Umbilical cord (tissue), 2 donors: ENCODE measurements at places on chromosomes 4 and X. TPM values are rescaled to one million over a fixed set of nuclear protein-coding genes. Genes with fewer than 3 reads are reported as not detected.

FTSJ1 gene
- 27.7 TPM for total RNA-seq

SPARCL1 gene
- 113 TPM for total RNA-seq

TRIM60 gene
- total RNA-seq: 2.2 TPM

NPY1R gene
- 0.72 TPM for total RNA-seq

STBD1 gene
- 29.1 TPM for total RNA-seq

SPANXN2 gene
- total RNA-seq: not detected

VCX gene
- not detected for total RNA-seq

TSPAN6 gene
- 38.3 TPM for total RNA-seq

GRCh38 chr4:25065932-25066590, 35.3 kb upstream of the LGI2 start:
- DNase-seq: no peak

- no peak for DNase-seq
Measured at GRCh38 chr4:164304861-164305260, 449.1 kb upstream of the SMIM31 start.

DNA sequence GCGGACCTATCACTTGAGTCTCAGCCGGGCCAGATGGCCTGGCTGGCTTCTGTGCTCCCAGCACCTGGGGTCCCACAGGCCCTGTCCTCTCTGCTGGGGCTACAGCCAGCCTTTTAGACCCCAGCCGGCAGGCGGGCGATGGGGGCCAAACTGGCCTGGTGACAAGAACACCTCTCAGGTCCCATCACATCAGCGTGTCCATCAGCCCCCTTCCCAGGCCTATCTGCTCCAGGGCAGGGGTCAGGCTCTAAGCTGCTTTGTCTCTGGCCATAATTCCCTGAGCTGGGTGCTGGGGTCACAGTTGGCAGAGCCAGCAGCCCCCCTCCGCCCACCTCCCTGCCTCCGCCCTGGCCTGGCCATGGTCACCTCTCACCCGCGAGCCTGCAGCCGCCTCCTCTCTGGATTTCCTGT, 77.7 kb downstream of the PPP2R2C start:
- DNase-seq: no peak

- DNase-seq: no peak
Measured at GRCh38 chr4:41029098-41029497, 185.2 kb downstream of the APBB2 start.

- DNase-seq: no peak
Measured at GRCh38 chr4:33071535-33071934, 2351.4 kb downstream of the PCDH7 start.

- DNase-seq: no peak
Measured at GRCh38 chrX:10117301-10117700, 39.5 kb upstream of the CLCN4 start.

DNA sequence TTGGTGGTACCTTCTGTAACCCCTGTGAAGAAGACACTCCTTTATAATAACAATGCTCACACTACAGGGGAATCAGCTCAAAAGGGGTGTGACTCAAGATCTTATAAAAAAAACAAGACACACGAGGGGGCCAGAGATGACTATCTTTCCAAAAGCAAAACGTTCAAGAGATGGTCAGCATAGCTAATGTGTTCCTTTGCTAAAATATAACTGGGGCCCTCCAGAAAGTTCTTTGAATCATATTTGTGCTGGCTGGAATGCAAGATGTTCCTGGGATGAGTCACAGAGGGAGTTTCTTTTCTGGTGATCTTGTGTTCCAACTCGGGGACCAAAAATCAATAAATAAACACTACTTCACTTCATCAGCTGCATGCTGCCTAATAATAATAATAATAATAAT, 46.5 kb downstream of the RAI2 start:
- DNase-seq: peak; percentile 38

DNA sequence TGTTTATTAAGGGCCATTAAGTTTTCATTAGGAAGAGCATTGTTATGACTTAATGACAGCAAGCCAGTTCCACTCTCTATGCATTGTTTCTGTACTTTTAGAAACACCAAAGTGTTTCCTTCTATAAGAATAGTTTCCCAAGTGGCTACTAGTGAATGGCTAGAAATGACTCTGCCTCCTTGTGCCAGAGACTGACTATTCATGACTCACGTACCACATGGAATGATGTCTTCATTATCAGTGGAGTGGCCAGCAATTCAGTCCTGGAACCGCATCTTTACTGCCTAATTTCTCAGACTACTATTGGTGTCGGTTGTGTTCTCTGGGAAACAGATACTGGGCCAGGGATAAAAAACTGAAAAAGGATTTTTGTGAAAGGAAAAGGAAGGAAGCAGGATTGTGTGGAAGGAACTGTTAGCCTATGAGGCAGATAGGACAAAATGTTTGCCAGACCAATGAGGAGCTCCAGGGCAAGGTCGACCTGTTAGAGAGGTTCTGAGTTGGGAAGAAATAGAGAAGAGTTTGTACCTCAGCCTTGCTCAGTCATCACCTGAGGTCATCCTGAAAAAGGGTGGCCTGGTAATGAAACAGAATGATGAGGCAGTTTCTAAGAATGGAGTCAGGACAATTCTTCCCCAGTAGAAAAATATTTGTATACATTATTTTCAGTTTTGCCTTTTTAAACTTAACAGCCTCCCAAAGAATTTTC, 218.6 kb downstream of the SPCS3 start:
- no peak for DNase-seq

- no peak for DNase-seq
Measured at GRCh38 chr4:19947349-19947748, 304.4 kb upstream of the SLIT2 start.

GRCh38 chr4:98845960-98846359, 83.0 kb downstream of the EIF4E start:
- no peak for DNase-seq

DNA sequence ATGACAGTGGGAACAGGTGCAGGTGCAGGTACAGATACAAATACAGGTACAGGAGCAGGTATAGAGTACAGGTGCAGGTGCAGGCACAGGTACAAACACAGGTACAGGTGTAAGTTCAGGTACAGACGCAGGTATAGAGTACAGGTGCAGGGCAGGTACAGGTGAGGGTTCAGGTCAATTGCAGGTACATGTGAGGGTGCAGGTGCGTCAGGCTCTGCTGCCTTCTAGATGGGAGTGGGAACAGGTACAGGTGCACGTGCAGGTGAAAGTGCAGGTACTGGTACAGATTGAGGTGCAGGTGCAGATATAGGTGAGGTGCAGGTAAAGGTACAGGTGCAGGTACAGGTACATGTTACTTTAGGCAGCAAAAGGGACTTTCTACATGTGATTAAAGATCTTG, 85.7 kb downstream of the CRLF2 start:
- no peak for DNase-seq

DNA sequence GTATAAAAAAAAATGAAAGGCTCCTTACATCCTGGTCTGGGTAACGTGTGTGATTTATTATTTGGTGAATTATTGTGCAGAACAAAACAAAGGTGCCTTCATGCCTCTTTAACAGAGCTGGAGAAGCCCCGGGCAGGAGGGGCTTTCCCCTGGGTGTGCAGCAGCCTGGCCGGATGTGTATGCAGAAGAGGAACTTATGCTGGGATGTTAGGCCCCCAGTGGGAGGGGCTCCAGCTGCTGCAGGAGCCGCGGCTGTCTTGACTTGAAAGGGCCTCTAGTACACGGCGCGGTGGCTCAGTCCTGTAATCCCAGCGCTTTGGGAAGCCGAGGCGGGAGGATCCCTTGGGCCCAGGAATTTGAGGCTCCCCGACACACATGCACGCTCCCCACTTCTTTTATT, 16.0 kb downstream of the CCNQ start:
- peak; percentile 80 for DNase-seq

- DNase-seq: no peak
Measured at GRCh38 chrX:110491846-110492620, 133.4 kb downstream of the RTL9 start.

- no peak for DNase-seq
Measured at GRCh38 chrX:140475025-140475424, 29.8 kb downstream of the SOX3 start.

- DNase-seq: no peak
Measured at GRCh38 chr4:113273721-113274220, 224.3 kb downstream of the ANK2 start.

DNA sequence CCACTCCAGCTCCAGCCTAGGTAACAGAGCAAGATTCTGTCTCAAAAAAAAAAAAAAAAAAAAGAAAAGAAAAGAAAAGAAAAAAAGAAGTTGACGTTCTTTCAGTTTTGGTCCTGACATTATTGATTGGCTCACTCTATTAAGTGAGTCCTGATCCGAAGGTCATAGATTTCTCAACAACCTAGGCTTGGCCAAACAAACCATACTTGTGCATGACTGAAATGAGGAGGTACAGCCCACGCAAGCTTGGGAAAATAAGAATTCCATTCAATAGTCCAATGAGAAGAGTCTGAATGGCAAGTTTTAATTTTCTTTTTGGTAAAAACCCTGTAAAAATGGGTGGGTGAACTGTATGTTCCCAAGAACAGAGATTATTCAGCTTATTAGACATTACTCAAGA, 3.2 kb upstream of the ETNPPL start:
- DNase-seq: no peak

DNA sequence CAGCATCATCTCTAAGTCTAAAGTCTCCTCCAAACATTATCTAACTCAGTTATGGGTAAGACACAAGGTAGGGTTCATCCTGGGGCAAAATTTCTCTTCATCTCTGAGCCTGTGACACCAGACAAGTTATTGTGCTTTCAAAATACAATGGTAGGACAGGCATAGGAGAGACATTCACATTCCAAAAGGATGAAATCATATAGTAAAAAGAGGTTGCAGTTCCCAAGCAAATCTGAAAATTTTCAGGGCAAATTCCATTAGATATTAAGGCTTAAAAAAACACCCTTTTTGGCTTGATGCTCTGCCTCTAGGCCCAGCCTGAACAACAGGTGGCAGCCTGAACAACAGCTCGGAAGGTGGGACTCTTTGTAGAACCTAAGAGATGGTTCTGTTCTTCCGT, 448.3 kb upstream of the SLIT2 start:
- no peak for DNase-seq

DNA sequence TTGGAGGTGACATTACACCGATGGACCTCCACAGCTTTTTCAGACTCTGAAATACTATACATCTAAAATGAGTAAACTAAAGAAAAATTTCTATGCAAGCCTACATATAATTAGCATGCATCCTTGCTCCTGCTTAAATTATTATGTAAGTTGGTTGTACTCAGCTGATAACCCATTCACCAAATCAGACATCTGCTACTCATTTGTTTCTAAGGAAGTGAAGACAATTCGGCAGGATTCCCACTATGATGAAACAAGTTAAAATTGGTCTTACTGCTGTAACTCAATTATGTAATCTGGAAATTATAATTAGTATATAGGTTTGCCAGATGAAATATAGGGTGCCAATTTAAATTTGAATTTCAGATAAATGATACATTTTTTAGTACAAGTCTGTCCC, 59.5 kb upstream of the FGF13 start:
- DNase-seq: no peak
